ENCODE measurements at places on chromosomes 7 and 10. TPM values are rescaled to one million over a fixed set of nuclear protein-coding genes. Genes with fewer than 3 reads are reported as not detected.

DNA sequence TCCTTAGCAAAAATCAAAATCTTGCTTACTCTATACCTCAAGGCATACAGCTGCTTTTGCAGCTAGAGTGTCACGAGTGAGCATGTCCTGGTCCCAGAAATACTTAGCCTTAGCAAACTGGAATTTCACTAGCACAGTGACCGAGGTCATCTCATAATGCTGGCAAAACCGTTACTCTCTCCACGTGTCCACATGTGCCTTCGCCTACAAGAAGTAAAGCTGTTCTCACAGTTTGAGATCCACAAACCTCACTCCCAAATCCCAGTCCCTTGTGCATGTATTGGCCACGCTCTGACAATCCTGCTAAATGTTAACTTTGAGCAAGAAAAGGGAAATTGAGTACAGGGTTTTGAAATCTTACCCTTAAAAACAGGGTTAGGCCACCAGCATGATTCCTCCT is 111.0 kb upstream of the PLXDC2 start:
- no peak for DNase-seq

DNA sequence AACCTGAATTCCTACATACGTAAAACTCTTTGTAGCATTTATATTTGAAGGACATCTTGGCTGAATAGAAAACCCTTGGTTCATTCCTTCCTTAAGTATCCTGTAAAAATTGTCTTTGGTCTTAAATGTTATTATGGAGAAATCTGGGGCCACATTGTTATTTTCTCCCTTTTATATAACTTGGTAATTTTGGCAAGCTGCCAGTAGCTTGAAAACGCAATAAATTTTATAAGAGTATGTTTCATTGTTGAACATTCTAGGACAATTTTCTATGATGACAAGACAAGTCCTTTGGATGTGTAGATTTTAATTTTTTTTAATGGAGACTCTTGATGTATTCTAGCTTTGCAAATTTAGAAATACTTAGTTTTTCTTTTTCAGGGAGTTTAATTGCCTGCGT is 191.9 kb downstream of the ABCA13 start:
- no peak for DNase-seq

DNA sequence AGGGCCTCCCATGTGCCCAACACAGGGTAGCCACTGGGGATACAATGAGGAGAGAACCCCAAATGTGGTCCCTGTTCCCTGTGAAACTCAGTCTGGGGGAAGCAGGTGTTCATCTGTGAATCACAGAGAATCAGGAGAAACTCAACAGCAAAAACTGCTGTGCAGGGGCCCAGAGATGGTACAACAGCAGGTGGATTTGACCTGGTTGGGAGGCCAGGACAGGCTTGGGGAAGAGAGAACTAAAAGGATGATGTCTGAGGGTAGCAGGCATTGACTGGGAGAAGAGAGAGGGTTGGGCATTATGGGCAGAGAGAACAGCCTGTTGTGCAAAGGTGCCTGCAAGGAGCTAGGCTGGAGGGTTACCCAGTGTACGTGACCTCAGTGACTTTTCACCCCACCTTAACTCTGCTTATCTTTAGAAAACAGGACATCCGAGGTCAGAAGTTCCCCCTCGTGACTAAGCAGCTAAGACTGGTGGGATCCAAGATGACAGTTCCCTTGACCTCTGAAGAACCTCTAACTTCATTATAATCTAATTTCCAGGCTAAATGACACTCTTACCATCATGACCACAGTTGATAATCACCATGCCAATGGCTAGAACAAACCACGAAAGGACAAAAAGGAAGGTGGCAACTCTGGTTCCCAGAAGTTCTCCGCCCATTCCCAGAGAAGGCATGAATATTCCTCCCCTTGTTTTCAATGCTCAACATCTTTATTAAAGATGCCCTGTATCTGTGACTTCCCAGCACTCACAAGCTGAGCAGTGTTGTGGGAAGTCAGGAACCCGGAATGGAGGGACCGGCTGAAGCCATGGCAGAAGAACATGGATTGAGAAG is 5.1 kb upstream of the ADAMTS14 start:
- DNase-seq, result no peak

DNA sequence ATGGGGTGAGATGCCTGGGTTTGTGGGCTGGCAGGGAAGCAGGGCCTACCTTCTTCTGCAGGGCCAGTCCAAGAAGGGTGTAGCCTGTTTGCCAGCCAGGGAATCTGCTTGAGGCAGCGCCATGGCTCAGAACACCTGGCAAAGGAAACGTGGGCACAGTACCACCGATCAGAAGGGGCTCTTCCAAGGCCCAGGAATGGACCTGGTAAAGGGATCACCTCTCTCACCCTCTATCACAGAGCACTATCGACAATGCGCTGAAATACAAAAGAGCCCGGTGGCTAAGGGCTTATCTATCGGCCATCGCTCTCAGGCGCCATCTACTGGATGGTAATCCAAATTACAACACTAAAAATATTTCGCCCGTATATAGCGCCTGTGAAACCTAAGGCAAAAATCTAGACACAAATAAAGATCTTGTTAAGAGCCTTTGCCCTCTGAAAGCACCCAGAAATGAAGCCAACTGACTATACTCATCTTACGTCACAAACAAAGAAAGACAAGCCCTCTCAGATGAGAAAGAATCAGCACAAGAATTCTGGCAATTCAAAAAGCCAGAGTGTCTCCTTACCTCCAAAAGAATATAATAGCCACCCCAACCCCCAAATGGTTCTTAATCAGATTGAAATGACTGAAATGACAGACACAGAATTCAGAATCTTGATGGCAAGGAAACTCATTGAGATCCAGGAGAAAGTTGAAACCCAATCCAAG is 217.8 kb upstream of the HPS1 start:
- DNase-seq, result peak; percentile 49

NACAD gene
- total RNA-seq, result not detected

DNA sequence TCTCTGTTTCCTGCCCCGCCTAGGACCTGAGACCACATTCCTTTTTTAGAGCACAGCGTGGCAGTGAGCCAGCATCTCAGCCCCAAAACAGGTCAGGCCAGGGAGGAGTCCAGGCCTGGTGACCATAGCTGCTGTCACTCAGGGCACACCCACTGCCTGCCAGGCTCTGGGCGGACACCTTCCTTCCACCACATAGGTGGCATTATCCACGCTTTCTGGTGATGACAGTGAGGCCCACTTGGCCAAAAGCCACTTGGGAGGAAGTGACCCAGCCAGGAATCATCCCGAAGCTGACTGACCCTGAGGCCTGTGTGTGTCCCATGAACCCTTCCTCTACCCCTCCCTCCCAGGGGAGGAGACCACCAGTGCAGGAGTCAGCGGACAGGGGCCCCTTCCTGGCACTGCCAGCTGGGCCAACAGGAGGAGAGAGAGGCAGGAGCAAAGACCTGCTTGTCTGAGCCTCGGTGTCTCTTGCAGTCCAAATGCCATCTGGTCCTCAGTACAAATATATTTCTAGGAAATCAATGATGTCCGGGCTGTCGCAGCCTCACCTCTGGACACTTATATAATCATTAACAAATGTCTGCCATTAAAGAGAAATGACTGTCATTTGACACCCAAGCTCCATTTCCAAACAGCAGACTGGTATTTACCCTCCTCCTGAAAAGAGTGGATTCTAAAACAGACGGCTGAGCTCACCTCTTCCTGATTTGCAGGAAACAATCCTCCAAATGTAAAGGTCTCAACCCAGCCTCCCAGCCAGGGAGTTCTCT is 63.0 kb downstream of the ABRAXAS2 start:
- no peak for DNase-seq

DNA sequence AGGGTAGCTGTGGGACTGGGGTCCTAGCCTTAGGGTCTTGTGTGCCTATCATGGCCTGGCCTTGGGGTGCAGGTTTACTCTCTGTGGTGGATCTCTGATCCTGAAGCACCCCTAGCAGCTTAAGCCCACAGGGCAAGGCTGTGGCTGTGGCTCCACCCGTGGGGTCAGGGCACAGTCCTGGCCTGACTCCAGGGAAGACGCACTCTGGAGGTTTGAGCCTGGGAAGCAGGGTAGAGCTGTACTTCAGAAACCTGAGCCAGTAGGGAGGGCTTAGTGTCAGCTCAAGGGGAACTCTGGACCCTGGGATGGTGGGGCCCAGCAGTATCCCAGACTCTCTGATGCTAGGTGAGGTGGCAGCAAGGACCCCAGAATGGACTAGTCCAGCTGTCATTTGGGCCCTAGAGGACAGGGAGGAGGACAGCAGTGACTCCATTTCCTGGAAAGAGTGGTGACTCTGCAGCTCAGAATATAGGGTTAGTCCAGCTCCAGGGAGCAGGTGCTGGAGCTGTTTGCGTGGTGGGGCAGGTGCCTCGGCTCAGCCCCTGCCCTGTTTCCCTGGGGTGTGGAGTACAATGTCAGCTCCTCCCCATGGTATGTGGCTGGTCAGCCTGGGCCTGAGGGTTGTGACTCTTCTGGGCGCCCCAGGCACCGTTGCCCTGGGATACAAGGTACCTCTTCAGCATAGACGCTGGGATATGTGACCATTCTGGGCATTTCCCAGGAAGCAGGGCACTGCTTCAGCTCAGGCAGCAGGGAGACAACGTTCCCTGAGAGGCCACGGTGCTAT is 15.8 kb downstream of the GTPBP4 start:
- no peak for DNase-seq

DNA sequence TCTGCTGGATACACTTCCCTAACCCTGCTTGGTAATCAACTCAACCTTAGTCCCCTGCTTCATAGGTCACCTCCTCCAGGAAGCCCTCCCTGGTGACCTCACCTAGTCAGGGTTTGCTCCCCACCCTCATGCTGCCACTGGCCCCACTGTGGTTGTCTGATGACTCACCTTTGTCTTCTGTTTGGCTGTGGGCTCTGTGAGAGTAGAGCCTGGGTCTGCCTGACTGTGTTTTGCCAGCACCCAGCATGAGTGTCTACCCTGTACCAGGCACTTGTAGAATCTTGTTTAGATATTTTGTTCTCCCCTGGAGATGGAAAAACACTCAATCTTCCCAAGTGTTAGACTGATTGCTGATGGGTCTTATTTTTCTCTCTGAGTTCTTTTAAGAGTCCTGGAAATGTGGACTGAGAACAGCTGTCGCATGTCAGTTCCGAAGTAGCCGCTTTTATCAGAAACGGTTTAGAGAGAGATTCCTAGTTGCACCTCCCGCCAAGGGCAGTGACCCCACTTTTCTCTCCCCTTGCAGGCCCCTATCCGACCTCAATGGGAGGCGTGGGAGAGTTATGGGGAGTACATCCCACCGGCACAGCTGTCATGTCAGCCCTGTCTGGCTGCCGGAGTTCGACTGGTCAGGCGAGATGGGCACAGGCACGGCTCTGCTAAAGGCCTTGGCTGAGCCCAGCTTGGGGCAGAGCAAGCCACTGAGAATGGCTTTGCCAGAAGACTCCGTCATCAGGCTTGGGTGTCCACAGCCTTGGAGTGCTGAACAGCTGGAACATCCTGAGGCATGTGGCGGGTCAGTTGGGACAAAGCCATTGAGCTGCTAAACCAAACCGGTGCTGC is 134.3 kb downstream of the GRK5 start:
- DNase-seq, result peak; percentile 29

DNA sequence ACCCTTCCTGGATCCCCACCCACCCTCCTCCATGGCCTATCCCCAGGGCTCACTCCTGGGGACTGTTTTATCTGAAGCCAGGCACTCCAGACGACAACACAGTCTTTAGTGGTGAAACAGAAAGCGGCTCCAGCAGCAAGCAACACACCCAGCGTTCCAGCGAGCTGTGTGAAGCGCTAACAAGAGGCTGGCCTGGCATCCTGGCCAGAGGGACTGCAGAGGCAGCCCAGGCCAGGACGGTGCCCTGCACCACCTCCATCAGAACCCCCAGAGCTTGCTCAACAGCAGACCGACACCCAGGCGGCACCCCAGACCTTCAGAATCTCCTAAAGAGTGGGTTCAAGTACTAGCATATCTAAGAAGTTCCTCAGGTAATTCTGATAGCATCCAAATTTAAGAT is 2.0 kb upstream of the CPXM2 start:
- DNase-seq, result no peak

GRCh38 chr7:2510909-2511768 is 8.4 kb upstream of the LFNG start:
- peak; percentile 62 for DNase-seq

DNA sequence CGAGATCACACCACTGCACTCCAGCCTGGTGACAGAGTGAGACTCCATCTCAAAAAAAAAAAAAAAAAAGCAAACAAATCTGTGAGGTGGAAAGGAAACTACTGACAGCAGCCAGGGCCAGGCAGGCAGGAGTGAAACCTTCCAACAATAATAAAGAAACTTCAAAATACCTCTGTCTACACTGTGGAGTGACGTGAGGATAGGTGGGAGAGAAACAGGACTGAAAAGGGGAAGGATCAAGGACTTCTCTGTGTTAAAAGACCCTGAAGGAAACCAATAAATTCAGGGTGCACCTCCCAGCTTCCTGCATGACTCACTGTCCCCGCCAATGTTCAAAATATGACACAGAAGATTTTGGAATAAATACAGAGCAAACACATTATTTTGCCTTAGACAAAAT is 82.9 kb downstream of the KIAA1549 start:
- peak; percentile 36 for DNase-seq
